Activated CD8-positive, alpha-beta T cell treated with anti-CD3 and anti-CD28 coated beads for 36 hours (primary cell): ENCODE measurements at places on chromosomes 5 and 9. TPM values are rescaled to one million over a fixed set of nuclear protein-coding genes. Genes with fewer than 3 reads are reported as not detected.

- no peak overlapping the region for H3K4me3 ChIP-seq
- H3K27me3 ChIP-seq, result peaks cover 59% of the 10 kb centered on the region
- H3K36me3 ChIP-seq, result no peaks in the 10 kb centered on the region
- H3K27ac ChIP-seq, result no peak overlapping the region
Measured at GRCh38 chr9:132415181-132415580, 5.2 kb downstream of the CFAP77 start.

DNA sequence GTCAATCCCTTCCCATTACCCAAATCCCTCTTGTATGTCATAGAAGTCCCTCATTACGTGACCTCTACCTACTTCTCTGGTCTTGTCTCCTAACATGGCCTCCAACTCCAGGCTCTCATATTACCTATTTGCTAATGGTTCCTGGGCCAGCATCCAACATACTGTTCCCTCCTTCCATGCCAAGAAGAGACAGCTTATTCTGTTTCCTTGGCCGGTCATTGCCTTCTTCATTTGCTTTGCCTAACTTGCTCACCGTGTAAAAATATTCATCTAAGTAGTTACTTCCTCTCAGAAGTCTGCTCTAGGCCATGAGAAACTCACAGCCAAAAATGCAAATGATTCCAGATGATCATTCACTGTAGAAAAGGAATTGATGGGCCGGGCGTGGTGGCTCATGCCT is 8.9 kb upstream of the IL6ST start:
- no peaks in the 10 kb centered on the region for H3K36me3 ChIP-seq
- no peaks in the 10 kb centered on the region for H3K27me3 ChIP-seq
- H3K4me3 ChIP-seq, result no peak overlapping the region
- peaks cover 16% of the 10 kb centered on the region for H3K4me1 ChIP-seq
- DNase-seq, result no peak

GRCh38 chr5:136853971-136854370 is 488.6 kb upstream of the TRPC7 start:
- no peak for DNase-seq
- no peak overlapping the region for H3K27ac ChIP-seq
- H3K27me3 ChIP-seq, result no peaks in the 10 kb centered on the region
- no peaks in the 10 kb centered on the region for H3K36me3 ChIP-seq

- H3K4me1 ChIP-seq, result no peaks in the 10 kb centered on the region
- H3K4me3 ChIP-seq, result no peak overlapping the region
- no peak overlapping the region for H3K27ac ChIP-seq
- no peak for DNase-seq
- H3K27me3 ChIP-seq, result no peaks in the 10 kb centered on the region
Measured at GRCh38 chr9:17476401-17476800, 102.5 kb upstream of the SH3GL2 start.

DNA sequence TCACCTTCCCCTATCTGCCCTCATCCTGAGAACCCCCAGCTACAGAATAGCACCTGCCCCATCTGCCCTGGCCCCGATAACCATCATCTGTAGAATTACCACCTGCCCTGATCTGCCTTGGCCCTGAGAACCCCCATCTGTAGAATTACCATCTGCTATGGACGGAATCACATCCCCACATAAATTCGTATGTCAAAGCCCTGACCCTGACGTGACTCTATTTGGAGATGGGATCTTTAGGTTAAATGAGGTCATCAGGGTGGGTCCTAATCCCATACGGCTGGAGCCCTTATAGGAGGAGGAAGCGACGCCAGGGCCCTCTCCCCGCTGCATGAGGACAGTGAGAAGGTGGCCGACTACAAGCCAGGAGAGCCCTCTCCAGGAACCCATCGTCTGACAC is 32.6 kb downstream of the SARDH start:
- H3K4me3 ChIP-seq, result no peak overlapping the region
- no peak for DNase-seq
- no peaks in the 10 kb centered on the region for H3K27me3 ChIP-seq
- H3K4me1 ChIP-seq, result peaks cover 47% of the 10 kb centered on the region
- no peak overlapping the region for H3K27ac ChIP-seq
- no peaks in the 10 kb centered on the region for H3K36me3 ChIP-seq

DNA sequence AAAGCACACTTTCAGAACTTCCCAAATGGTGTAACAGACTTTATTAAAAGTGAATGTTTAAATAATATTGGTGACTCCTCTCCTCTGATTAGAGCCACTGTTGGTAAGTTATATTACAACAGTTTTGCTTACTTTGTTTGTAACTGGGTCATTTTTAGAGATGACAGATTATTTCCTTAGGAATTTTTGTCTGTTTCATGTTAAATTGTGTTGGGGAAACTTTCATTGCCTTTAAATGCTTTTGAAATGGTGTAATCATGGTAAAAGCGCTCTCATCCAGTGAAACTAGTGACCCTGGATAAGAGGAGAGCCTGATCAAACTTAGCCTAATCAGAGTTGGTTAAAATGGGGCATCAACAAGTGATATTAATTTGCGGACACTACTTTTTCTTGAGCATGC is 39.4 kb downstream of the TNPO1 start:
- peaks cover 54% of the 10 kb centered on the region for H3K36me3 ChIP-seq
- DNase-seq, result no peak
- no peak overlapping the region for H3K27ac ChIP-seq
- H3K4me1 ChIP-seq, result peaks cover 67% of the 10 kb centered on the region
- H3K4me3 ChIP-seq, result no peak overlapping the region
- H3K27me3 ChIP-seq, result no peaks in the 10 kb centered on the region

GRCh38 chr9:136492978-136493522 is 10.2 kb upstream of the SEC16A start:
- H3K36me3 ChIP-seq, result peaks cover 9% of the 10 kb centered on the region
- DNase-seq, result no peak
- no peak overlapping the region for H3K4me3 ChIP-seq
- no peaks in the 10 kb centered on the region for H3K27me3 ChIP-seq

Gene PCDHB5
- total RNA-seq, result not detected

Gene DAB2
- total RNA-seq, result not detected
